ENCODE measurements at places on chromosomes 2 and 18.

GRCh38 chr2:85797921-85798320, 44.1 kb downstream of the ATOH8 start:
- DNase-seq: no peak

DNA sequence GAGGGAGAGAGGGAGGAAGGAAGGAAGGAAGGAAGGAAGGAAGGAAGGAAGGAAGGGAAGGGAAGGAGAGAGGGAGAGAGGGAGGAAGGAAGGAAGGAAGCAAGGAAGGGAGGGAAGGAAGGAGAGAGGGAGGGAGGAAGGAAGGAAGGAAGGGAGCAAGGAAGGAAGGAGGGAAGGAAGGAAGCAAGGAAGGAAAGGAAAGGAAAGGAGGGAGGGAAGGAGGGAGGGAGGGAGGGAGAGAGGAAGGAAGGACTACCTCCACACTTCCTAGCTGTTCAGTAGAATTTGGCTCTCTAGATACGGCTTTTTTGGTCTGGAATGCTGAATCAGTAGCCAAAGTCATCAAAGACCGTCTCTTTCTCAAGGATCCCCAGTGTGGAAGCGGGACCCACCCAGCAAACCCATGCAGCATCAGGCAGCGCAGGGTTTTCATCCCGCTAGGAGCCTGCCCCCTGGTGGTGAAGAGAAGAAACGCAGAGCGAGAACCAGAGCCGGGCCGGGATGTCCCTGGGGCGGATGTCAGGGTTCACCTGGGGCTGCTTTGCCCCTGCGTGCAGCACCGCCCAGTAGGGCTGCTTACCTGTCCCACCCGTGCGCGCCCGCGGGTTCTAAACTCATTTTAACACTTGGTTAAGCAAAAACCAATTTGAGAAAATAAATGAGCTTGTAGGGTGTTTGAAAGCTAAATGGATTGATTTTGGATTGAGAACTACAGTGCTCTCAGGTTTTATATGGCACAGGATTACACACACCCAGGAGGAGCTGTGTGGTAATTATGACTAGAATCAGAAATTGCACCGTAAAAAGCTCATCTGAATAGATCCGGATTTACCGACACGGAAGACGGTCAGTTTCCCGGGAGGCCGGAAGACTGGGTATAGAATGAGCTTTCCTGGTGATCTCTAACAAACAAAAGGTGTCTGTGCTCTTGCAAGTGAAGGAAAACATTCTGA, 48.1 kb upstream of the ARL4C start:
- DNase-seq: peak; percentile 86

GRCh38 chr2:144703852-144704708, 184.2 kb upstream of the ZEB2 start:
- DNase-seq: no peak

- DNase-seq: no peak
Measured at GRCh38 chr2:62034715-62035114, 129.2 kb downstream of the COMMD1 start.

DNA sequence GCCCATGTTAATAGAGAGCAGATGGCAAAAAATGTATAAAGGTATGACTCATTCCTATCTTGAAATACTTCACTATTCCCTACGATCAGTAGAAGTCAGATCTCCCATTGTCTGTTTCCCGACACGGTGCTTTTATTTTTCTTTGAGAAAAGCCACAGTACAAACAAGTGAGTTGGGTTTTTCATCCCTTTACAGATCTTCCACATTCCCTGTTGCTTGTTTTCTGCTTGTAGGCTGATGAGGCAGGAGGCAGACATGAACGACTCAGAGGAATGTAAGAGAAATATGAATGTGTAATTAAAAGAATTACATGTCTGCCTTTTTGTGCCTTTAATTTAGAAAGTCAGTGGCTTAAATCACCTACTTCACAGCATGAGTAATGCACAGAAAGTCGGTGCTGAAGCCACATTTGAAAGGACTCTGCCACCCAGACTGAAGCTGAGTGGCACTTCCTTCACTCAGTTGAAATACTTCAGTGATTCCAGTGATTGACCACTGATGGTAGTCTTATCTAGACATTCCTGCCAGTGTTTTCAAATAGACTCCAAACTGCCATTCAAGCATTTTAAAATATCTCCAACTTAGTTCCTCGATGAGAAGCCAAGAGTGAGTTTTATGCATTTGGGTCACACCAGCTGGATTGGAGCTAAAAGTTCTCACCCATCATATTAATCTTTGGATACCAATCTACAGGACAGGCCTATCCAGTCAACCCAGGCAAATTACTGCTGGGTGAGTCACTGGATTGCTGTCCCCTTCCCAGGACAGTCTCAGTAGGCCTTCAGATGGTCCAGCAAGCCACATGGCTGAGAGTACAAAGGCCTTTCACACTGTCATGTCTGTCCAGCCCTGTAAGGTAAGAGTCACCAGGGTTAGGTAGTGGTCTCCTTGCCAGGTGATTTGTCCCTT, 79.0 kb downstream of the COLEC12 start:
- DNase-seq: no peak

- no peak for DNase-seq
Measured at GRCh38 chr2:234983011-234983726, 31.4 kb downstream of the SH3BP4 start.

Data from glutamatergic neuron (in vitro differentiated cells).